Smooth muscle cell of the coronary artery (primary cell): ENCODE measurements at places on chromosomes 4 and X. TPM values are rescaled to one million over a fixed set of nuclear protein-coding genes. Genes with fewer than 3 reads are reported as not detected.

The SULT1E1 gene
- 0.12 and 291 TPM in 2 replicates for total RNA-seq

The CLIC2 gene
- total RNA-seq: 0.68 and 5.5 TPM in 2 replicates

The CYTL1 gene
- 0.15 and 2.5 TPM in 2 replicates for total RNA-seq

The MAML3 gene
- total RNA-seq: 0.82 and 1.1 TPM in 2 replicates
